ENCODE measurements at places on chromosomes 7 and 10.

DNA sequence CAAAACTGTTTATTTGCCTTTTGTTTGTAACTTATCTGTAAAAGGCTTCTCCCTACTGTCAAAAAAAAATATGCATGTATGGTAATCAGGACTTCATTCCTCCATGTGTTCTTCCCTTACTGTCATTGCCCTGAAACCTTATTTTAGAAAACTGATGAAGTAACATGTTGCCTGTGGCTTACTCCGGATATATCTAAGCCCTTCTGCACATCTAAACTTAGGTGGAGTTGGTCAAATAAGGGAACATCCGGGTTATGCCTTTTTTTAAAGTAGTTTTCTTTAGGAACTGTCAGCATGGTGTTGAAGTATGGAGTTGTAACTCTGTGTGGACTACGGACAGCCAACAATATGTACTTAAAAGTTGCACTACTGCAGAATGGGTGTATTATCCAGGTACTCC lies 6.2 kb downstream of the SAR1A start:
- no peak for DNase-seq

DNA sequence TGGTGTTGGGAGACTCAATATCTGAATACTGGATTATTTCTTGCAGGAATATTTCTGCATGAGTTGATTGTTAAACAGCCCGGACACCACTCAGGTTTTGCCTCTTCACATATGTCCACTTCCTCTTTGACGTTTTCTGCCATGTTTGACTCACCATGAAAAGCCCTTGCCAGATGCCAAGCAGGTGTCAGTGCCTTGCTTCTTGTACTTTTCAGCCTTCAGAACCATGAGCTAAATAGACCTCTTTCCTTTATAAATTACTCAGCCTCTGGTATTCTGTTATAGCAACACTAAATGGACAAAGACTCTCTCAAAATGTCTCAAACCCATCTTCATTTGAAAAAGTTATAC lies 24.7 kb upstream of the MACC1 start:
- DNase-seq = no peak

GRCh38 chr10:80523773-80524172 lies 13.9 kb upstream of the SH2D4B start:
- DNase-seq = no peak

DNA sequence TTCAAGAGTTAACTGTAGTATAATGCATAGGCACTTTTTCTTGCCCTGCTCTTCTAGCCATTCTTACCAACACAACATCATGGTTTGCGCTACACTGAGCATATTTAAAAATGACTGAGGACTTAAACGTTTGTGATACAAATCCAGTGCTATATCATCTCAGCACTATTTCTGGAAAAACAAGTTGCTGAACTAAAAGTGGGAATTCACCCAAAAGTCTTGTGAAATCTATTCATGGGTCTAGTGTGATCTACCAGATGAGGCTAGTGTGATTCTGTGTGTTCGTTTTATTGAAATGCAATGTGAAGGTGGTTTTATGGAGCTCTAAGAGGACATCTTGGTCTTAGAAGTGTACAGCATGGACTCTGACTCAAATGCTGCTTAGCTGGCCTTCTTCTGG lies 584.6 kb upstream of the POM121L12 start:
- no peak for DNase-seq

- no peak for DNase-seq
These were observed 126.3 kb upstream of the CELF2 start for GRCh38 chr10:10891124-10892082.

DNA sequence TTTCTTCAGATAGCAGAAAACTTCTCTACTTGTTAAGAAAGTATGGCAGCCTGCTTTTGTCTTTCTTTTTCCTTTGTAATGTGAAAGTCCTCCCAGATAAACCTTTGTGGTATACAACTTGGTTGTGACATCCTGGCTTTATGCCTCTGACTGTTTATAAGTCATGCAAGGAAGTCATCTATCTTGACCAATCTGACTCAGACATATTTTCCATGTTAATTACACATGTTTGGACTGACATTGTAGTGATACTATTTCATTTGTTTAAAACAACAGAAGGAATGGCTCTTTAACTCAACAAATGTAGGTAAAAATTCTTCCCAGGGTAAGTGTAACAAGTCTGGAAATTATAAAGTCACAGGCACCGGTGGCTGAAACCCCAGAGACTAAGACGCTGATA lies 341.6 kb upstream of the MEOX2 start:
- no peak for DNase-seq

- DNase-seq = no peak
These were observed 50.0 kb upstream of the KMT2C start for GRCh38 chr7:152485826-152486225.

GRCh38 chr7:24741679-24742505 lies 15.4 kb downstream of the GSDME start:
- DNase-seq = no peak

DNA sequence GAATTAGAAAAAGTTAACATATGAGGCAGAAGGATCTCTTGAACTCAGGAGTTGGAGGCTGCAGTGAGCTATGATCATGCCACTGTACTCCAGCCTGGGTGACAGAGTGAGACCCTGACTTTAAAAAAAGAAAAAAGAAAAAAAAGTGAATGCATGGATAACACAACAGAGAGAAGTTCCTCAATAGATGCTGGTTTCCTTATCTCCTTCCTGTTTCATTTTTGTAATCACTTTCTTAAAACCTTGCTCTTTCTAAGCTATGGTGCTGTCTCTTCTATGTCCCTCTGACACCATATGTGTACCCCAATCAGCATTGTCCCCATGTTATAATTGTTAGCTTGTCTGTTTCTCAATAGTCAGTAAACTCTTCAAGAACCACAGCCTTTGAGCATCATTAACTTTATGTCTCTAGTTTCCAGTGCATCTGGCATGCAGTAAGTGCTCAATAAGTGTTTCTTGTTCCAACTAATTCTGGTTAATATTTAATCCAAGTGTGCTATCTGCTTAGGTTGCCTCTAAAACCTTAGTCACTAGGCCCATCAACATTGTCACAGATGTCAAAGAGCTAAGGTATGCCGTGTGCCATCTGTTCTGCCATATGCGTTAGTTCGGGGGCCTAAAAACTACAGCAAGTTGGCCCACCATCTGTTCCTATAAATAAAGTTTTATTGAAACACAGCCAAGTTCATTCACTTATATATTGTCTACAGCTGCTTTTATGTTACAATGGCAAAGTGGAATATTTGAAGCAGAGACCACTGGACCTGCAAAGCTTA lies 36.2 kb downstream of the MPP7 start:
- no peak for DNase-seq

GRCh38 chr7:25852939-25853271 lies 299.1 kb upstream of the NFE2L3 start:
- DNase-seq = no peak

GRCh38 chr7:141456298-141456697 lies 94.9 kb upstream of the AGK start:
- DNase-seq = no peak

DNA sequence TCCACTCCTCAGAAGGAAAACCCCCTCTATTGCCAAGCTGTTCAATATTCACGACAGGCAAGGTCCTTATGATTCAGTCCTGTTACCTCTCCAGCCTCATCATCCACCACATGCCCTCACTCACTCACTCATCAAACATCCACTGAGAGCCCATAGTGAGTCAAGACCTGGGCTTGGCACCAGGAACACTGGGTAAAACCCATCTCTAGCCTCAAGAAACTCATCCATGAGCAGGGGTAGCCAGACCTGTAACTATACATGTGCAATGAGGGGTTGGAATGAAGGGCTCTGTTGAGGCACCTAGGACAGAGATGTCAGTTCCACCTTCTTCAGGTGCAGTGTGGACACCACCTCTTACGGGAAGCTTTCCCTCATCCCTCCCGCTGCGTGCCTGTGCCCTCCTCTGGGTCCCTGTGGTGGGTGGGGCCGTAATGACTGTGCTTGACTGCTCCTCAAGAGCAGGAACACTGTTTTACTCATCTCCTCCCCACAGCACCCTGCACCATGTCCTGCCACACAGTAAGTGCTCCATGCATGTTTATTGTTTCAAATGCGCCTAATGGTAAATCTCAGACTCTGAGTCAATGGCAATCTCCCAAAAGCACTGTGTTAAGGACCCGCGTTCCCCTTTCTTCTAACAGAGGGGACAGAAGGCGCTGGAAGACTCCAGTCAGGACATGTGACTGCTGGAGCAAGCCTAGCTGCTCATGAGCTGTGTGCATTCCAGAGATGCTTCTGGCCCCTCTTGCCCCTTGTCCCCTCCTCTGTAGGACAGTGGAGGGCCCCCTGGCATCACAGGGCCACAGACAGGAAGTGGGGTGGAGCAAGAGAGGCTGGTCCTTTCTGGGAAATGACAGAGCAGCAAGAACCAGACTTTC lies 95.4 kb downstream of the HIPK2 start:
- no peak for DNase-seq

- no peak for DNase-seq
These were observed 121.7 kb downstream of the FANK1 start for GRCh38 chr10:126017961-126018560.
